ENCODE measurements at places on chromosomes 2 and 18.

DNA sequence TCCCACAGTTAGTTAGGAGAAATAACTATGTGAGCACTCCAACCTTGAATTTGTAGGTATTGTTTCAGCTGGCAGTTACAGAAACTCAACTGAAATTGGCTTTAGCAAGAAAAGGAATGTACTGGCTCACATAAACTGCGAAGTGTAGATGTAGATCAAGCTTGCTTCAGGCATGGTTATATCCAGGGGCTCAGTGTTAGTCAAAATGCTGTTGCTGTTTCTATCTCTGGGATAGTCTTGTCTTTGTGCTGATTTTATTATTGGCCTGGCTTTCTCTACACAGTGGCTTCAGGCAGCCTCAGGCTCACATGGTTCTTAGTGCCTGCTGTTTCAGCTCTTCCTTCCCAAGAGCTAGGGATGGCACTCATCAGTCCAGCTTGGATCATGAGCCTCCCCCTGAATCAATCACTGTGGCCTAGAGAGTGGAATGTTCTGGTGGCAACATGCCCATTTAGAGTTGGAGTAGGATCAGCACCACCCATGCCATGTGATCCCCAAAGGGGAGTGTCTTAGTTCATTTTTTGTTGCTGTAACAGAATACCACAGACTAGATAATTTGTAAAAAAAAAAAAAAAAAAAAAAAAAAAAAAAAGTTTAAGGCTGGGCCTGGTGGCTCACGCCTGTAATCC lies 69.1 kb upstream of the FOXI3 start:
- DNase-seq: no peak

GRCh38 chr18:7950380-7951136 lies 383.4 kb downstream of the PTPRM start:
- peak; percentile 62 for DNase-seq

DNA sequence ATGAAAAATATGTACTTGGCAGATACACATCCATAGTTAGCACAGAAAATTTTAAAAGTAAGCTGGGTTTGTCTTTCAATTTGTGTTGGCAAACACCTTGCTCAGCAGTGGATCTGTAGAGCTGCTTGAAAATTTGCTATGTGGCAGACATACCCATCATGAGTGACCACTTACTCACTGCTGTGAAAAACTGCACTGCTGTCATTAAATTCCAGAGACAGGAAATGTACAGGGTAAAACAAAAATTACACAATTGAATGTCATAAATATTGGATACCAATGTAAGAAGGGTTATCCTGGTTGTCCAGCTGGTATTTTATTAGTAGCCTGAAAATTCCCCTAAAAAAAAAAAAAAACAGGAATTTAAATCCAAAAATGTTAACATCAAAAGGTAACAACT lies 24.5 kb downstream of the NIF3L1 start:
- DNase-seq: peak; percentile 10

GRCh38 chr2:32993005-32993539 lies 46.3 kb downstream of the LTBP1 start:
- no peak for DNase-seq

DNA sequence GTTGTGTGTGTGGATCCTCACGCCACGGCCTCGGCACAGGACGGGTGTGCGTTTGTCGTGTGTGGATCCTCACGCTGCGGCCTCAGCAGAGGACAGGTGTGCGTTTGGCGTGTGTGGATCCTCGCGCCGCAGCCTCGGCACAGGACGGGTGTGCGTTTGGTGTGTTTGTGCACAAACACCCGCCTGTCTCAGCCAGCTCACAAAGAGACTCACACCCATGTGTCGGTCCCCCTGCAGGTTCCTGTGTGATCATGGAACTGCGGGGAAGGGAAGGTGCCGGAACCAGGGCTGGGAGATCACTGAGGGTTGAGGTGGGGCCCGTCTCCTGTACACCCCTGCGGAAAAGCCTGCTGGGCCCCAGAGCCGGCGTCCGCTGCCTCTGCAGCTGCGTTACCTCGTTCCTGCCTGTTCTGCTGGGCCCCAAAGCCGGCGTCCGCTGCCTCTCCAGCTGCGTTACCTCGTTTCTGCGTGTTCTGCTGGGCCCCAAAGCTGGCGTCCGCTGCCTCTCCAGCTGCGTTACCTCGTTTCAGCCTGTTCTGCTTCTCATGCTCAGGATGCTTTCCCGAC lies 53.6 kb downstream of the CTDP1 start:
- no peak for DNase-seq

- DNase-seq: no peak
Observed at GRCh38 chr2:206968134-206969086, 29.1 kb downstream of the CPO start.

- no peak for DNase-seq
Observed at GRCh38 chr2:237686659-237687136, 59.3 kb downstream of the LRRFIP1 start.

DNA sequence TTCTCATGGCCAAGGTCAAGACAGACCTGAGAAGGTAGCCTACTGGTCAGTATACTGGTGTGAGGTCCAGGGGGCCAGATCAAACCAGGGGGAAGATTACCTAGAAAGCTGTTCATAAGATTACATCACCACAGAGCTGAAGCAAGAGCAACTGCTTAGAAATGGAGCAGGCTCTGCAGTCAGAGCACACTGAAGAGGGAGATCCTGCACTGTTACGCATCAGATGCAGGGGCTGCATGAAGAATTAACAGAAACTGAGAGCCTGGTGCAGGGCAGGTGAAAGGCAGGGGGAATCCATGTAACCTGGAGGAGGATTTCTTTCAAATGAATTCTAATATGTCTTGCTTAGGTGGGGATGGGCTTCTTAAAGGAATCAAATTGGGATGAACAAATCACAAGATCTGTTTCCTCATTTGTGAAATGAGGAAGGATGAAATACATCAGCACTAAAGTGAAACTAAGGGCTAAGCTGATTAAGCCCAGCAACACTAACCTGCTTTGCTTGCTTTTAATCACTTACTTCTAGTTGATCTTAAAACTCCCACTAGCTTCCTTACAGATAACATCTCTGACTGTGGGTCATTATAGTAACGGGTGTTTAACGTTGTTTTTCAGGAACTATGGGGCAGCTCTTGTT lies 74.3 kb upstream of the ADAM23 start:
- no peak for DNase-seq

- no peak for DNase-seq
Observed at GRCh38 chr18:54931152-54931551, 28.1 kb downstream of the CCDC68 start.

- DNase-seq: no peak
Observed at GRCh38 chr2:203745267-203745666, 38.8 kb downstream of the CD28 start.

DNA sequence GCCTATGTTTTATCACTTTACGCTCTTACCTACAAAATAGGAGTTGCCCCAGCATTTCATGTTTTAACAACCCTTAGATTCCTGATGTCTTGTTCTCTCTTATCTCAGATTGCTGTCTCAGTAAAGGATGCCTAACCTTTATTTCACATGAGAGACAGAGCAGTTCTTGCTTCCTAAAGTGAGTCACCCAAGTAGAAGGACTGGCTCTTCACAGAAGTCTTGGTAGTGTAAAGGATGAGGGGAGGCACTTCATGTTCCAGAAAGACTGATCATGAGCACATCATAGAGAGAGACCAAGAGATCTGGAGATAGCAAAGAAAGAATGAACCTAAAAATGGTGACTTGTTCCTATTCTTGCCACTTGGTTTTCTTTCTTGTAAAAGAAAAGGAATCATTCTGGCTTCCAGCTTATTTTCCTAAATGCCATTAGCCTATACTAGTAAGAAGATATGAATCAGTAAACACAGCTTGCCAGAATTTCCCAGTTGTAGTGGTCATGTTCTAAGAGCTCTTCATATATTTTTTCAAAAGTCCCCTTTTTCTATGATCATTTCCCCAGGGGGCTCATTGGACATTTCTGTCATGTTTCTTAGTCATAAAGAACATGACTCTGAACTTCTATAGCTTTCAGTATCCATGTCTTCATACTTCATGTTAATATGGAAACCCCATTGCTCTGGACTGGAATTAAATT lies 54.9 kb downstream of the MAPRE2 start:
- DNase-seq: no peak

DNA sequence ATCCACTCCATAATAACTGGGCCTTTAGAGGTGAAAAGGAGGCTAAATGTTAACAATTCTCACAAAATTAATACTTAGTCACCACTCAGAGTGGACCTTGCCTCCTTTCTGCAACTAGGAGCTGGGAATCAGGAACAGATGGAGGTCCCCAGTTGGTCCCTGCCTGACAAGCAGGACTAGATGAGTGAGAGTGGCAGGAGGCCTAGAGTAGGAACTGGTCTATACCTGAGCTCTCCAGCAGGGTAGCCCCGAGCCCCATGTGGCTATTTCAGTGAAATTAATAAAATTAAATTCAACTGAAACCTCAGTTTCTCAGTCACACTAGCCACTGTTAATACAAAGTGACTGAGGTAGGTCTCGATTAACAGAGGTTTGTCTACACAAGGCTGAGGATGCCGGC lies 150.5 kb downstream of the MYO5B start:
- DNase-seq: no peak

GRCh38 chr2:102418421-102418961 lies 4.5 kb upstream of the IL18RAP start:
- no peak for DNase-seq

DNA sequence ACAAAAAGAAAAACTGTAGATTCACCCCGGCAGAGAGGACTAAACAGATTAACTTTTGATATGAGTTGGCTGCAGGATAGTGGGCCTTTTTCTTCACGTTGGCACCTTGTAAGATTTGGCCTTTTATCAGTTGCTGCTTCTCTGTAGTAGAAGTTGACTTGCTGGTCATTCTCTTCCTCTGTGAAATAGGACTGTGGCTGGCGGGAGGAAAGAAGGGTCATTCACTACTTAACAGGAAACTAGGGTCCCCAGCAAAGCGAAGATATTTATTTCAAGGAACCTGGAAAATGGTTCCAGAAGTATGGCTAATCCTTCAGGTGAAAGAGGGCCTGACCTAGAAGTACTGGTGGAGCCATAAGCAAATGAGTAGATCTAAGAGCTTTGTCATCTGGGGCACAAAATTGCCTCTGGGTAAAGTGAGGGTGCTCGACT lies 383 bp upstream of the ATP5MC3 start:
- no peak for DNase-seq

DNA sequence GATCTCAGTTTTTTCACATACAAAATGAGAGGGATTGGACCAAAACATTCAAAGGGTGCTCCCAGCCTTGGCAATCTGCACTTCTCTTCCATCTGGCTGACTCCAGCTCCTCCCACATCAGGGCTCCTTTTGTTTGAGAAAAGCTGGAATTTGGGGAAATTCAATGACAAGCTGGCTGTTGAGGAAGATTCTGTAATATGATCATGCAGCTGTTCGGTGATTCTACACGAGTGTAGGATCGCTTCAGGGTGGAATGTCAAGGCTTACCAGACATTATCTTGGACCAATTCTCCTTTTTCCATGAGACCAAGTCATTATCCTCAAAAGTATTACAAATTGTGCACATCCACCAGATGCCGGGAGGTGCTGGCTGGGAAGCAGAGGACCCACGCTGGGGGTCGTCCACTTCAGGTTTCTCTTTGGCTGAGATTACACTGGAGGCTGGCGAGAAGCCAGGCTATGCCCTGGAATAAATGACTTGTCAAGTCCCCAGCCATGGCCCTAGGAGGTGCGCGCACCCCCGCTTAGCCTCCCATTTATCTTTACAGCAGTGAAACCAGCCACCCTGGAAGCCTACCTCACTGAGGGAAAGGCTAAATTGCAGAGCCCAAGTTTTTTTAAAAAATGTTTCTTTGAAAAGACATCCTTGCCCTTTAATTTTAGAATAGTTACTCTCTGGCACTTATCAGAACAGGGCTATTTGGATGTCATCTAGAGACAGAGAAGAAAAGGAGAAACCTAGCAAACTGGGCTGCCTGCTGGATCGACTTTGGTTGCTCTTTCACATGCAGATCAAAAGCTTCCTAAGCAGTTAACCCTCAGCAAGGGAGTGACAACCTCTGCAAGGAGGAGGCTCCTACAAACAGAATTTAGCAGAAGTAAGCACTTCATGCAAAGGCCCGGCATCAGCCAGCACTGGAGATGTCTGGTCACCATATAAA lies 42.5 kb upstream of the LCLAT1 start:
- DNase-seq: no peak

DNA sequence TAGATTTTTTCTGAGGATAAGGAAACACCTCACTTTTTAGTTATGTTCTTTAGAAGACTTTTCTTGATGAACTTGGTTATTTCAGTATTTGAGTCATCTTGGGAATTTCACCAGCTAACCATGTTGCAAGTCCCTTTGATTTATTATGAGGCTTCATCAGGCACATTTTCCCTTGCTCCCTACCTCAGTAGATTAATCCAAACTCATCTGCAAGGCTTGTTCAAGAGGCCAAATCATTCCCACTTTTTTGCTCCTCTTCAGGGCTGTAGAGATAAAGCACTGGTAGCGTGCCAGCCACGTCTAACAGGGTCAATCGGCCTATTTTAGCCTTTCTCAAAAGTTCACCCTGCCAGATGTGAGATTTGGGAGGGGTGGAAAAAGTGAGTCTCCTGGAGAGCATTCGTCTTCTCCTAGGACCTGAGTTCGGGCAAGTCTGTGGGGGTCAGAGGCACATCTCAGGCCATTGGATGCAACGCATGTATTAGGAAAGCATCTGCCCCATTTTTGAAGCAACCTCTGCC lies 120.3 kb downstream of the RDH14 start:
- no peak for DNase-seq

GRCh38 chr2:128304715-128305554 lies 13.7 kb downstream of the HS6ST1 start:
- DNase-seq: peak; percentile 87

- no peak for DNase-seq
Observed at GRCh38 chr18:24108641-24109040, 30.2 kb upstream of the CABYR start.

GRCh38 chr18:45488645-45489044 lies 126.6 kb upstream of the SLC14A2 start:
- DNase-seq: no peak

GRCh38 chr18:80004600-80005342 lies 16.4 kb upstream of the TXNL4A start:
- DNase-seq: no peak

GRCh38 chr2:168916331-168916675 lies 15.2 kb downstream of the G6PC2 start:
- DNase-seq: no peak

GRCh38 chr2:232721882-232722281 lies 24.8 kb downstream of the GIGYF2 start:
- no peak for DNase-seq

- DNase-seq: no peak
Observed at GRCh38 chr2:39394516-39394961, 42.5 kb downstream of the MAP4K3 start.

DNA sequence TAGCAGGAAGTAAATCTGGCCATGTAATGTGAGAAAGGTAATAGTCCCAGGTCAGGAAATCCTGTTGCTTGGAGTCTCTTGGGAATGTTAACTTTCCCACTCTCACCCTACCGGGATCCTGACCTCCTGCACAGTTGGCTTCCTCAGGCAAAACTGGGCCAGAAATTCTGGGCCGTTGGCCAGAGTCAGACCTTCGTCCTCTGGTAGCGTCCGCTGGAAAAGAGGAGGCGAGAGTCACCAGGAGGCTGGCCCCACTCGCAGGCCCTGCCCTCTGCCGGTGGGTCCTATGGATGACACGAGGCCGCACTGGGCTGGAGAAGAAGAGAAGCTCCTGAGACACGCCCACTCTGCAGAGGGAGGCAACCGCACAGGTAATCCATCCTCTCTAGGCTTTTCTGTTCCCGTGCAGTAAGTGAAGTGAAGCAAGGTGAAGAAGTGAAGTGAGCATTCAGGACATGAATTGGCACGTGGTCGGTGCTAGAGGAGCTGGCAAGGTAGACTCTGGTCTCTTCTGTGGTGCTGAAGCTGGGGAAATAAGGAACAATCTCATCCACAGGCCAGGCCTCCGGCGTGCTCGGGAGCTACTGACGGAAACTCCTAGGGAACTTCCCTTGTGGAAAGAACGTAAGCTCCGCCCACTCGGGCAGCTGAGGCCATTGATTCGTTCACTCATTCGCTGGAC lies 182.7 kb upstream of the GLI2 start:
- DNase-seq: peak; percentile 25
